ENCODE measurements at places on chromosomes 4 and X.

DNA sequence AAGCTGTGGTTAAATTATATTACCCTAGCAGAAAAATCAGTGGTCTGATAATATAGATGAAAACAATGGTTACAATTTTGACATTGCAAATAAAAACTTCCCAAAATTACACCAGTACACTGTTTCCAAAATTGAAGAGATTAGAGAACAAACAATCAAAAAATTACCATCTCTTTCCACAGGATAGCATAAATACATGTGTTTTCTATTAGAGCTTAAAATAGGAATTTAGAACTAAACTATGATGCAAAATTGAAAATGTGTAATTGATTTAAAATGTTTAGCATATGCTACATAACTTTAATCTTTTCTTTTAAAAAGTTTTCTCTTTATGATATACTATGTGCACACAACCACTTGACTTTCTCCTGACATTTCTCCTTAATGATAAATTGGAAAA is 6.7 kb downstream of the EDNRA start:
- no peaks in the 10 kb centered on the region for H3K27me3 ChIP-seq
- H3K36me3 ChIP-seq = no peaks in the 10 kb centered on the region
- H3K27ac ChIP-seq = no peak overlapping the region
- peaks cover 28% of the 10 kb centered on the region for H3K4me1 ChIP-seq

GRCh38 chrX:98379134-98379533 is 1495.4 kb downstream of the RPA4 start:
- no peaks in the 10 kb centered on the region for H3K4me1 ChIP-seq
- H3K27me3 ChIP-seq = no peaks in the 10 kb centered on the region
- no peak overlapping the region for H3K4me3 ChIP-seq
- no peak overlapping the region for H3K27ac ChIP-seq
- no peak for DNase-seq

GRCh38 chr4:184775854-184776555 is 42.1 kb upstream of the CENPU start:
- H3K4me1 ChIP-seq = no peaks in the 10 kb centered on the region
- H3K36me3 ChIP-seq = peaks cover 39% of the 10 kb centered on the region
- no peak for DNase-seq

- H3K4me3 ChIP-seq = no peak overlapping the region
- no peaks in the 10 kb centered on the region for H3K36me3 ChIP-seq
- no peaks in the 10 kb centered on the region for H3K27me3 ChIP-seq
- DNase-seq = no peak
- no peaks in the 10 kb centered on the region for H3K4me1 ChIP-seq
Measured at GRCh38 chrX:17336377-17336776, 38.6 kb upstream of the NHS start.

DNA sequence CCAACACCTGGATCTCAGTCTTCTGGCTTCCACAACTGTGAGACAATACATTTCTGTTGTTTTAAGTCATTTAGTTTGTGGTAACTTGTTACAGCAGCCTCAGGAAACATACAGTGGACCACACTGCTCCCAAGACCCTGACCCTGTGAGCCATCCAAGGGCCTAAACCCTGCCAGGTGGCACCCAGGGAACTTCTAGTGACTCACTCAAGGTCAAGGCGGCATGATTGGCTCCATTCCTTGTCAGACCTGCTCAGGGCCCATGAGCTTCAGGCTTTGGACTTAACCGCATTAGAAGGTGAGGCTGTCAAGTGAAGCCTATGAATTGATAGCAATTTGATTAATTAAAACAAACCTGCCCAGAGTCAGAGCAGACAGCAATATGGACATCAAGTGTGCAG is 165.7 kb upstream of the MAMLD1 start:
- no peaks in the 10 kb centered on the region for H3K4me1 ChIP-seq
- DNase-seq = no peak
- no peaks in the 10 kb centered on the region for H3K27me3 ChIP-seq
- no peaks in the 10 kb centered on the region for H3K36me3 ChIP-seq

DNA sequence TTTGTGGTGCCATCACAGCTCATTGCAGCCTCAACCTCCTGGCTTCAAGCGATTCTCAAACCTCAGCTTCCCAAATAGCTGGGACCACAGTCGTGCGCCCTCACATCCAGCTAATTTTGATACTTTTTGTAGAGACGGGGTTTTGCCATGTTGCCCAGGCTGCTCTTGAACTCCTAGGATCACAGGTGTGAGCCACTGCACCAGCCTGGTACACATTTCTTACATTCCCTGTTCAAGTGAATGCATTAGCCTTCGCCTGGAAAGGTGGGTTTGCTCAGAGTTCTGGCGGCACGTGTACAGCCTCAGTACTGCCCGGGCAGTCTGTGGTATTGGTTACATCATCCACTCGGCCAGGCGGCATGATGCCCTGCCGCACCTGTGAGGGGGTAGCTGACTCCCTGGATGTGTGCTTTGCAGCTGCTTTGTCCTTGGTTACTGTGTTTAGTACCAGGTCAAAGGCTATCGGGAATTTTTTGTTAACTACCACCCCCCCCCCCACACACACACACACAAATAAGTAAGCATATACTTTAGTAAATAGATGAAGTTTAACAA is 57.1 kb downstream of the TNIP2 start:
- no peak overlapping the region for H3K4me3 ChIP-seq
- peaks cover 69% of the 10 kb centered on the region for H3K36me3 ChIP-seq
- DNase-seq = no peak
- no peaks in the 10 kb centered on the region for H3K4me1 ChIP-seq
- H3K27ac ChIP-seq = no peak overlapping the region

GRCh38 chr4:83228231-83228630 is 56.4 kb downstream of the COQ2 start:
- no peaks in the 10 kb centered on the region for H3K4me1 ChIP-seq
- no peaks in the 10 kb centered on the region for H3K27me3 ChIP-seq
- no peak for DNase-seq
- no peak overlapping the region for H3K4me3 ChIP-seq

GRCh38 chr4:71411981-71412380 is 73.2 kb downstream of the SLC4A4 start:
- no peak overlapping the region for H3K27ac ChIP-seq
- H3K4me3 ChIP-seq = no peak overlapping the region
- DNase-seq = peak; percentile 13
- H3K4me1 ChIP-seq = peaks cover 22% of the 10 kb centered on the region
- no peaks in the 10 kb centered on the region for H3K27me3 ChIP-seq

GRCh38 chr4:13700021-13700857 is 72.7 kb upstream of the BOD1L1 start:
- DNase-seq = no peak
- peaks cover 11% of the 10 kb centered on the region for H3K4me1 ChIP-seq
- H3K4me3 ChIP-seq = no peak overlapping the region
- no peaks in the 10 kb centered on the region for H3K27me3 ChIP-seq

DNA sequence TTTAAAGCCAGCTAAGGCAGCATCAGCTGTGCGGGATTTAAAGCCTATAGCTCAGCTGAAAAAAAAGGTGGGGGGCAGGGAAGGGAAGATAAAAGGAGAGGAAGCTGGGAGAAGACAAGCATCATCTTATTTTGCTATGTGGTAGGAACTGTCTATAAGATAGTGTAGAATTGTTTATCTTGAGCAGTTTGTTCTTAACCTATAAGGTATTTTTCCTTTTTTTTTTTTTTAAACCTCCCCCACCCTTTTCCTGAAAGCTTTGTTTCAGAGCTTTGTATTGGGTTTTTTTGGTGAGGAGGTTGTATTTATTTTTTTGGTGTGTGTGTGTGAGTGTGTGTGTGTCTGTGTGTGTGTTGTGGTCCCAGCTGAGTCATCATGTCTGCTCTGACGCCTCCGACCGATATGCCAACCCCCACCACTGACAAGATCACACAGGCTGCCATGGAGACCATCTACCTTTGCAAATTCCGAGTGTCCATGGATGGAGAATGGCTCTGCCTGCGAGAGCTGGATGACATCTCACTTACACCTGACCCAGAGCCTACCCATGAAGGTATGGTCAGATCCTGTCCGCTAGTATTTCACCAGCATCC is 531 bp downstream of the RUFY3 start:
- peaks cover 5% of the 10 kb centered on the region for H3K4me1 ChIP-seq
- no peaks in the 10 kb centered on the region for H3K27me3 ChIP-seq
- no peak overlapping the region for H3K4me3 ChIP-seq
- H3K36me3 ChIP-seq = no peaks in the 10 kb centered on the region
- no peak overlapping the region for H3K27ac ChIP-seq
- DNase-seq = no peak

GRCh38 chrX:9635803-9636202 is 129.8 kb downstream of the GPR143 start:
- no peak overlapping the region for H3K4me3 ChIP-seq
- H3K27me3 ChIP-seq = no peaks in the 10 kb centered on the region
- no peak overlapping the region for H3K27ac ChIP-seq
- DNase-seq = no peak

DNA sequence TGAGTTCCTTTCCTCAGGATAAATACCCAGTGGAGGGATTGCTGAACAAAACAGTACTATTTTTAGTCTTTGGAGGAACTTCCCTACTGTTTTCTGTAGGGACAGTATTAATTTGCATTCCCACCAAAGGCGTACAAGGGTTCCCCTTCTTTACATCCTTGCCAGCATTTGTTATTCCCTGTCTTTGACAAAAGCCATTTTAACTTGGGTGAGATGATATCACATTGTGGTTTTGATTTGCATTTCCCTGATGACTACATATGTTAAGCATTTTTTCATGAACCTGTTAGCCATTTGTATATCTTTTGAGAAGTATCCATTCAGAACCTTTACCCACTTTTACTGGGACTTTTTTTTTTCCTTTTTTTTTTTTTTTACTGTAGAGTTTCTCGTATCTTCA is 126.2 kb upstream of the ANXA10 start:
- no peak overlapping the region for H3K27ac ChIP-seq
- DNase-seq = peak; percentile 9
- H3K36me3 ChIP-seq = no peaks in the 10 kb centered on the region
- H3K4me1 ChIP-seq = no peaks in the 10 kb centered on the region
- no peaks in the 10 kb centered on the region for H3K27me3 ChIP-seq

DNA sequence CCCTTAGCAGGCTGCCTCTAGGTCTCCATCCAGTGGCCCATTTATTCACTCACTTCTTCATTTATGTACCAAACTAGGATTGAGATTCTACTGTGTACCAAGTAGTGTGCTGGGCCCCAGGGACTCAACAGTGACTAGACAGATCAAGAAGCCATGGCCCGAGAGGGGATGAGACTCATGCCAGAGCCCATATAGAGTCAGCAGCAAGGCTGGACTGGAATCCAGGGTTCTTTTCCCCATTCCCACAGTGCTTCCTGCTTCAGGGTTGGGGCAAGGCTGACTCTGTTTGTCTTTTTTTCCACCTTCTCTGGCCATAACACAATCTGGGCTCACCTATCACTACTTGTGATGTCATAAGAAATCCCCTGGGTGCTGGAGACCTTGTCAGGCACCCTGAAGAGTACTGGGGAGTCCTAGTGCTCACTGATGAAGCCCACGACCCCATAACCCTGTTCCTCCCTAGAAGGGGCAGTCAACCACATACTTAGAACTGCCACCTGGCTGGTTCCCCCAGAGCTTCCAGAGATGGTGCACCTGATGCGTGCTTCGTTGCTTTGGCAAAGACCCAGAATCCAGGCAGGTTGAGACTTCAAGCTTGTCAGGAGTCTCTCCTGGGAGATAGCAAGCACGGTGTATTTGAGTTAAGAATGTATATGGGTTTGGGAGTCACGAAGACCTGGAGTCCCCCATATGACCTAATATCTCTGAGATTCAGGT is 6.2 kb downstream of the RTL5 start:
- H3K27ac ChIP-seq = peak overlapping the region; percentile 85
- no peaks in the 10 kb centered on the region for H3K27me3 ChIP-seq
- peaks cover 36% of the 10 kb centered on the region for H3K4me1 ChIP-seq
- no peak for DNase-seq
- H3K4me3 ChIP-seq = no peak overlapping the region

- H3K27ac ChIP-seq = no peak overlapping the region
- H3K27me3 ChIP-seq = no peaks in the 10 kb centered on the region
- no peak overlapping the region for H3K4me3 ChIP-seq
Measured at GRCh38 chr4:45580334-45580733, 543.5 kb downstream of the GABRG1 start.

DNA sequence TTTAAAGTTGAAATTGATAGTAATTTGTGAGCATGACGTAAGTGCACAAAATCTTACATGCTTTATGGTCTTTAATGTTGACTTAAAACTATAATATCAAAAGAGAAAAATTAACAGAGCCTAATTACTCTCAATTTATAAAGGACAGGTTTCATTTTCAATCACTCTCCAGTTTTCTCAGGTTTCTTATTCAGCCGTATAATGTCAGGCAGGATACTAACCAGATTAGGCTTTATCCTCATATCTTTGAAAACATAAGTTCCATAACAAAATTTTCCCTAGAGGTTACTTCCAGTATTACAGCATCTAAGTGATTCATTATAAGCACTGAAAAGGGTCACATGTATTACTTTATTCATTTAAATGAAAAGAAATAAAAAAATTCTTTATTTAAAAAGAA is 492.1 kb downstream of the PACRGL start:
- DNase-seq = no peak
- no peak overlapping the region for H3K27ac ChIP-seq
- no peaks in the 10 kb centered on the region for H3K36me3 ChIP-seq

GRCh38 chr4:155450676-155451075 is 73.9 kb upstream of the MAP9 start:
- H3K27ac ChIP-seq = no peak overlapping the region
- no peaks in the 10 kb centered on the region for H3K36me3 ChIP-seq
- no peak overlapping the region for H3K4me3 ChIP-seq
- no peaks in the 10 kb centered on the region for H3K4me1 ChIP-seq
- no peak for DNase-seq

DNA sequence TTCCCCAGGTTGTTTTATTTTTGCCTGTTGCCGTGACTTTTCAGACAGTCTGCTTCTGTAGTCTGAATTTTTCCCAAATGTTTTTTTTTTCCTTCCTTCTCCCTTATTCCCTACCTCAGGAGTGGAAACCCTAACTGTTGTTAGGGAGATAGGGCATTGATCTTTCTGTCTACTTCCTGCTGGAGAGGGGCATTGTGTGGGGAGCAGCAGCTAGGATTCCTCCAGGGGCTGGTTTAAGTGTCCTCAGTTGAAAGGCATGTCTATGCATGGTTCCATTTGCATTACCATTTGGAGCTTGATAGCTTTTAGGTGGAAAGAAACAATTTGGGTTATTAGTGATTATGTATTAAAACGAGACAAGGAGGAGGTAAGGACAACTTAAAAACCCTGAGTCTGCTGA is 383.9 kb downstream of the DCAF12L2 start:
- H3K4me1 ChIP-seq = no peaks in the 10 kb centered on the region
- H3K4me3 ChIP-seq = no peak overlapping the region
- H3K27ac ChIP-seq = no peak overlapping the region
- DNase-seq = no peak

DNA sequence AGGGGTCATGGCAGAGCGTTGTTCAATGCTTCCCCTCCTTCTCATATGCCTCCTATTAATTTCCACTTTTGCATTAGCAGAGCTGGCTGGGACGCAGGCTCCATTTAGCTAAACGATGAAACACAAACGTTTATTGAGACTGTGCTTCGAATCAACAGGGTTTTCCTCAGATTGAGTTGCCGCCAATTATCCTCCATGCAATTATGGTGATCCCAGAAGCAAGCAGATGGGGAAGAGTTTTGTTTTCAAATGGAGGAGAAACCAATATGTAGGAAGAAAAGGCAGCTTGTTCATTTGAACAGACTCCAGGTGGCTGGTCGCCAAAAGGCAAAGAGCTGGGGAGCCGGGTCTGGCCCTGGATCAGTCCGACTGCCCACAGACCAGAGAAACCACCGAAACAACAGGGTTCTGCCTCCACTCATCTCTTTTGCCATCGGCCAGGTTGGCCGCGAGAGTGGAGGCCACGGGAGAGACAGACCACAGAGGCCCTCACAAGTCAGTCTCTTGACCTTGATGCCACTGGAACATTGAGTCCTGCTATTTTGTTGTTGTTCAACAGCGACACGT is 184.8 kb downstream of the GBA3 start:
- H3K4me1 ChIP-seq = no peaks in the 10 kb centered on the region
- no peak overlapping the region for H3K27ac ChIP-seq
- no peak overlapping the region for H3K4me3 ChIP-seq
- no peaks in the 10 kb centered on the region for H3K36me3 ChIP-seq

Measured in cardiac muscle cell (in vitro differentiated cells and primary cell).